GM12878 (cell line): ENCODE measurements at places on chromosomes 2 and 18.

- DNase-seq: no peak
Observed at GRCh38 chr2:225074919-225075681, 32.8 kb upstream of the DOCK10 start.

GRCh38 chr2:64330281-64331113 lies 123.5 kb upstream of the LGALSL start:
- DNase-seq: no peak

- DNase-seq: no peak
Observed at GRCh38 chr2:17961789-17962188, 83.3 kb downstream of the KCNS3 start.

DNA sequence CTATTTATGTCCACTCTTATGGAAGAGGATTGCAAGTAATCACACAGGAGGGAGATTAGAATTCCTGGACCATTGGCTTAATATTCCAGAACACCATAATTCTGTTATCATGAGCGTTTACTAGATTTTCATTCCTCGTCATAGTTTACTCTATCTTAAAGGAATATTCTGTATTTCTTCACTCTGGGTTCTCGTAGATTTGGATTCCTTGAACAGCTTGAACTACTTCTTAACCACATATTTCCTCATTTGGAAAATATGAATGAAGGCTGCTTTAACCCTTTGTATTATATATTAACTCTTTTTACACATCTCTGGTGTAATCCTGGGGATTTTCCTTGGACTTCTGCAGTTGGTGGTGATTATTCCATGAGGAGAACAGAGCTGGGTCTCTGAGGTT lies 46.3 kb upstream of the CCBE1 start:
- no peak for DNase-seq

DNA sequence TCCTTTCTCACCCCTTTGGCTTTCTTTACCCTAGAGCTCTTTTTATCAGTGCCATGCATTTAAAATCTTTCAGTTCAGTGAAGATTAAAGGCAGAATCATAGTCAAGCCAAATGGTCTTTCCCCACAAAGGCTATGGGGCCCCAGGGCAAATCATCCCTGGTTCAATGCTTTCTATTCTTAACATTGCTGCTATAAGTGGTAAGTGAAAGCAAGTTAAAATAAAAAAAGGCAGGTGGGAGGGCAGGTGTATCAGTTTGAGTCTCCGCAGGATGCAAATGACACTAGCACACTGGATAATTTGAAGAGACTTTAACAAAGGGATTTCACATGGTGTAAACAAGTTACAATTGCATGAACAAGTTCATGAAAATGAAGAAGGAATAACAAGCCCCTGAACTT lies 757.4 kb downstream of the SATB2 start:
- DNase-seq: no peak

DNA sequence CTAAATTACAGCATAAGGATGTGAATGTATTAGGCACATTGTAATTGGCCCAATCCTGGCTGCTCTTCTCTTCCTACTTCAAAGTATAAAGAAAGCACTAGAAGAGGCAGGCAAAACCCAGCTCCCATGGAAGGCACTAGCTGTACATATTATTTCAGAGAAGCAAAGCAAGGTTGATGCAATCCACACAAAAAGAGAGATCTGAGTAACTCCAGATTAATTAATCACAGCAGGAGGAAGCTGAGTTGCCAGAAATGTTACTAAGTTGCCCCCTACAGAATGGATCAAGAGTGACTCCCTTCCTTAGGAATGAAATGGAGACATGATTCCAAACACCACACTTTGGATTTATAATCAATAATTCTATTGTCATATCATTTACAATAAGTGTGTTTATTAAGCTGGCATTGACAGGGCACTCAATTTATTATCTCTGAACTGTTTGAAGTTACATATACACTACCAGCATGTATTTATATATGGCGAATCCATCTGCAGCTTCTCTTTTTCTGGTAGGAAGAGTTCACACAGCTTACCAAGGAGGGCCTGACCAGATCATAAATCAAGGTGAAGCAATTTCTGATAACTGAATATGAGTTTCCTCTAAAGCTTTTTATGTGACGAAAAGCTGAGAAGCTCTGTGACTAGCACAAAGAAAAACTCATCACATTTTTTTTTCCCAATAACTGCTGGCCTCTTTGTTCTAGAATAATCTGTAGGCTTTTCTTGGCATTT lies 393.1 kb upstream of the LYPD1 start:
- no peak for DNase-seq

DNA sequence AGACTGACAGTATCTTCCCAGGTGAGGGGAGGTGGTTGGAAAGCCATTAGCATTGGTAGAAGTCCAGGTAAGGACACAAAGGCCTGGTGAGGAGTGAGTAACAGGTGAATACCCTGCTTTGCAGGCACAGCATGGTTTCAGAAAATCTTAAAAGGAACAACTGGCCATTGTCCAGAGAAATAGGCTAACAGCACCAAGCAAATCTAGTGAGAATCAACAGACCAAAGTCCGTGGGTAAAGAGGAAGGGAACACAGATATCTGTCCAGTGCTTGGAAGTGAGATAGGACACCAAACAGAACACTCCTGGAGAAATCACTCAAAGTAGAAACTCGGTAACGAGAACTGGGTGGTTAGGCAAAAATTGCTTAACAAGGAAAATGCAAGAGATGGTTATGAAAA lies 88.8 kb upstream of the RPRM start:
- DNase-seq: no peak

- no peak for DNase-seq
Observed at GRCh38 chr18:8654503-8655451, 45.5 kb downstream of the RAB12 start.

GRCh38 chr2:59584958-59585357 lies 968.5 kb downstream of the BCL11A start:
- no peak for DNase-seq

DNA sequence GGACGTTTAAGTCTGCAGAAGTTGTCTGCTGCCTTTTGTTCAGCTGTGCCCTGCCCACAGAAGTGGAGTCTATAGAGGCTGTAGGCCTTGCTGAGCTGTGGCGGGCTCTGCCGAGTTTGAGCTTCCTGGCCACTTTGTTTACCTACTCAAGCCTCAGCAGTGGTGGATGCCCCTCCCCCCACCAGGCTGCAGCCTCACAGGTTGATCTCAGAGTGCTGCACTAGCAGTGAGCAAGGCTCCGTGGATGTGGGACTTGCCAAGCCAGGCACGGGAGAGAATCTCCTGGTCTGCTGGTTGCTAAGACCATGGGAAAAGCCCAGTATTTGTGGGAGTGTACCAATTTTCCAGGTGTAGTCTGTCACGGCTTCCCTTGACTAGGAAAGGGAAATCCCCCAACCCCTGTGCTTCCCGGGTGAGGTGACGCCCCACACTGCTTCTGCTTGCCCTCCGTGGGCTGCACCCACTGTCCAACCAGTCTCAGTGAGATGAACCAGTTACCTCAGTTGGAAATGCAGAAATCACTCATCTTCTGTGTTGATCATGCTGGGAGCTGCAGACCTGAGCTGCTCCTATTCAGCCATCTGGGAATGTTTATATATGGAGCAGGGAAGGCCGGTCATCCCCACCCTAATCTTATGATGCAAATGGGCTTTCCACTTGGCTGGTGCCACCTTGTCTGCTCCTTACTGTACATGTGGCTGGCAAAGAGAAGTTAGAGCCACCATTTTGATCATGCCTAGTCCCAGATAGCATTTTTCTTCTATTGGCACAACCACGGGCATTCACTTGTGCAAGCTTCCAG lies 156.9 kb upstream of the ITGA6 start:
- no peak for DNase-seq

- DNase-seq: no peak
Observed at GRCh38 chr18:2513616-2514015, 57.7 kb downstream of the METTL4 start.

DNA sequence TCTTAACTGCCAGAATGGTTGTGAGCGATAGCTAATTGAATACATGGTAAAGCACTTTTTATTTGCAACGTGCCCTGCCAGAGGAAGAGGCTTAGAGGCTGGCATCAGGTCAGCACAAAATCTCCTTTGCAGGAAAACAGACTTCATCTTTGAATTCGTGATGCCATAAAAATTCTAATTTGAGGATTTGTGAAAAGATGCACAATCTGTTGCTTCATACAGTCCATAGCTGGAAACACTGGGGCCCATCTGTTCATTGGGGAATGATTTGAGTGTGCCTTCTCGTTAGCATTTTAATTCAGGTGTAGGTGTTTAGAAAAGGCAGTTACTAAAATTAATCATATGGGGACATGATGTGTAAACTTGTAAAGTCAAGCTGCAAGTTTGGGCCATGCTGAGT lies 876.0 kb downstream of the SLC4A3 start:
- DNase-seq: no peak

- no peak for DNase-seq
Observed at GRCh38 chr18:47296462-47296861, 45.0 kb upstream of the SKOR2 start.

GRCh38 chr2:171404719-171405118 lies 29.1 kb downstream of the METTL8 start:
- DNase-seq: no peak

GRCh38 chr2:82023710-82024109 lies 1719.2 kb upstream of the LRRTM1 start:
- DNase-seq: no peak

DNA sequence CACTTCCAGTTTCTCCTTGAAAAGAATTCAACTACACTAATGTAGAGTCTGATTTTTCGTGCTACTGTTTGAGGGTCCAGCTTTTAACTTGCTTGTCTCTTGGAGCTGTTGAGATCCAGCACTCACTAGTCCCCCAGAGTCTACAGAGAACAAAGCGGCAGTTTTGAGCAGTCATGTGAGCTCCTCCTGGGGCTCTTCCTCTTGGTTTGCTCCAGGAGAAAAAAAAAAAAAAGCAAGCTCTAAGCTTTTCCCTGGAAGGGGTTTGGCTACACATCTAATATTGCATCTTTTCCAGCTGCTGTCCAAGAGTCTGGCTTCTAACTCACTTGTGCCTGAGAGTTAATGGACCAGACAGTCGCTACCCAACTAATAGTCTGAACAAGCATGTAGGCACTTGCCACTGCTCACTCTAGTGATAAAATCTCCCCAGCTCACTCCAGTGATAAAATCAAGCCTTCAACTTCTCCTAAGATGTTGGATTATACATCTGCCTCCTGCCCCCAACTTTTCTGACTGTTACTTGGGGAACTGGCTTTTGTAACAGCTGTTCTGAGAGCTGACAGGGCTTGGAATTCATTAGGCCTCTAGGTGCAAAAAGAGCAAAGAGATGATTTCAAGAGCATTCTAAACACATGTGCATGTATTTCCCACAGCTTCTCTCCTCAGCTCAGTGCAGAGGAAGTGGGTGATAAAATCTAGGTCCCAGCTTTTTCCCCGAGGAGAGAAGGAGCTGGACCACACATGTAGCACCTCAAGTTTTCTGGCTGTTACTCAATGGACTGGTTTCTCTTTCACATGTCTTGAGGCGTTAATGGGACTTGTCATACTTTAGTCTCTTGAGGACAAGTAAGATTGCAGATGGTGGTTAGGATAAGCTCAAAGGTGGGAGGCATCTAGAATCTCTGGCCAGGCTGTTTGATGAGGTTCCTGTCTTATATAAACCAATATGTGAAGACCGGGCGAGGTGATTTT lies 750.5 kb downstream of the LRP1B start:
- DNase-seq: no peak

GRCh38 chr2:64348386-64349130 lies 105.4 kb upstream of the LGALSL start:
- DNase-seq: no peak

DNA sequence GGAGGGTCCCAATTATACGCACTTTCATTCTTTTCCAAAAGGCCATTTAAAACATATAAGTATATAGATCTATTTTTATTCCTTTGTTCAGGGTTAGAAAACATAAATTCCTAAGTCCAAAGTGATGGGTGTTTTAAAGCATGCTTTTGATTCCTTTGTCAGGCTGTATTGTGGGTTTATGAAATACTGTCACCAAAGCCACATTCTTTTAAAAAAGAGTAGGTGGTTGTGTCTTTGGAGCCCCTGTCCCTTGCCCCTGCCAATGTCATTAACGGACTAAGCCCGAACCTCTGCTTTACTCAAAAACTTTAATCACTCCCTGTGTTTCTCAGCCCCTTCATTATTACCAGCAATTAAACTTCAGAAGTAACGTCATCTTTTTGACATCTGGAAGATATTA lies 104.9 kb upstream of the APCDD1 start:
- no peak for DNase-seq

- DNase-seq: no peak
Observed at GRCh38 chr2:75605770-75606529, 40.6 kb upstream of the MRPL19 start.
